ACHN (cell line): ENCODE measurements at places on chromosomes 3 and 15.

DNA sequence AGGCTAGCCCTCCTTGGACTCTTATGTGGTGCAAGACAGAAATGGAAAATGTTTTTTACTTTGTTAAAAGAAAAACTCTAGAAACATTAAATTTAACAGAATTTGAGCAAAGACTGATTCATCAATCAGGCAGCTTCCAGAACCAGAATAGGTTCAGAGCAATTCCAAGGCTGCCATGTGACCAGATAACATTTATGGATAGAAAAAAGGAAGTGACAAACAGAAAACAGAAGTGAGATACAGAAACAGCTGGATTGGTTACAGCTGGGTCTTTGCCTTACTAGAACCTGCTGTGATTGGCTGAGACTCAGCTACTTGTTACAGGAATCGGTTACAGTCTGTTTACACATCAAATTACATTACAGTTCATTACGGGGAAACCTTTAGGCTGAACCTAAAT is 22.5 kb upstream of the OTOL1 start:
- DNase-seq: no peak

- DNase-seq: no peak
Observed at GRCh38 chr3:154050216-154050615, 71.0 kb upstream of the ARHGEF26 start.

- DNase-seq: no peak
Observed at GRCh38 chr15:84886211-84886983, 1.9 kb downstream of the SLC28A1 start.

DNA sequence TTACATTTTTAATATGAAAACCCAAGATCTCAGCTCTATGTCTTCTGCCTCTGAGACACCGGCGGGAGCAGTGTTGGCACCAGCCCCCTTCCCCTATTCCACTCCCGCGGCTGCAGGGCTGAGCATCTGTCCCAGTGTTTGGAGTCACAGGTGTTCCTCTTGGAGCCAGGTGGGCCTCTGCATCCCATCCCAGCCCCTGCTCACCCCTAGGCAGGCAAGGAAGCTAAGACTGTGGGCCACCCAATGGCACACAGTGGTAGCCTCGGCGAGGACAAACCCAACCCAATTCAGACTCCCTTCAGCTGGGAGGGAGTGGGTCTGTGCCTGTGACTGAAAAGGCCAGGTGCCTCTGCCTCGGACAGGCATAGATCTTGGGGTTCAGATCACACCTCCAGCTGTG is 3.1 kb downstream of the CHST13 start:
- DNase-seq: no peak

DNA sequence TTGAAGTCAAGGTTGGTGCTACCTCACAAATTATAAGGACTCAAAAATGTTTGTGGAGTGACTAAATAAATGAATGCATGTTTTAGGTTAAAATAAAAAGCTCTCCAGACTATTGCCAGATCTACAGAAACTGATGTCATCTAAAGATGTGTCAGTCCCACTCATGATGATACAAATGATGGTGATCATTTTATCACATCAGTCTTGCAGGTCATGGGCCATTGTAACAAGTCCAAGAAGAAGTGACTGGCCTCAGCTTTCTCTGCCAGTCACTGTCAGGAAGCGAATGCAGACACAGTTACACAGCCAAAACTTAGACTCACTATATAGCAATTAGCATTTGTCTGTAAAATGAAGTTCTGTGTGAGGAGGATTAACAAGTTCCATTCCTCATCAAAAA is 18.5 kb downstream of the ATP8B4 start:
- no peak for DNase-seq

DNA sequence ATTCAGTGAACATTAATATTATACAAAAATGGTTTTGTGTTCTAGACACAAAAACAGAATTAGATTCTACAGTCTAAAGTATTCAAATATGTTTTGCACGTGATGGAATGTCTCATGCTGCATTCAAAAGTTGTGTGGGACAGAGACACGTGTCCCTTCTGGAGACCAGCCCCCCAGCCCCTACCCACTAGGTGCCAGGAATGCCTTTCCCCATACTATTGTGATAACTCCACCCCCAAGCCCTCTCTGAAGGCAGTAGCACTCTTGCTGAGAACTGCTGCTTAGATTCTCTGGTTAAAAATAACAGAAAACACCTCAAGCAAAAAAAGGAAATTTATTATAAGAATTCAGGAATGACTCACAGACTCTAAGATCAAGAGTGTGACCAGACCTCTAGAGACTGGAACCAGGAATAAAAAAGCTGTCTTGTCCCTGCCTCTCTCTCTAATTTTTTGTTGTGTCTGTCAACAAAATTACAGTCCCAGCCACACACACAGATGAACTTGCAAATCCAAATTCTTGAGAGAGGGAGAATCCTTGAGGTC is 57.7 kb downstream of the PXYLP1 start:
- no peak for DNase-seq

DNA sequence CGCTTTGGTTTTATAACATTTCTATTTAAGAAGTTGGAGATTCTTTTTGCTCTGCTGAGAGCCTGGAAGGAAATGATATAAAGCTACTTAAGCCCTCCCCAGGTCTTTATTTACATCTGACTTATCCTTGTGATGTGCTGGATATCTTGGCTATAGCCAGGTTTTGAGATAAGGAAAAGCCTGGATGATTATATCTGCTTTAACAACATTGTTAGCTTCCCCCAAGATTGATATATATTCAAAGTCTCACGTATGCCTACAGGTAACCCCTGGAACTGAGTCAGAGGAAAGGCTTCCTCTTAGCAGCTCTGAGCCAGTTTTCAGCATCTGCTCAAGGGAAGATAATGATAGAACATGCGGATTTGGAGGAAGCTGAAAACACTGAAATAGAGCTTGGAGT is 61.5 kb upstream of the CRBN start:
- DNase-seq: no peak

DNA sequence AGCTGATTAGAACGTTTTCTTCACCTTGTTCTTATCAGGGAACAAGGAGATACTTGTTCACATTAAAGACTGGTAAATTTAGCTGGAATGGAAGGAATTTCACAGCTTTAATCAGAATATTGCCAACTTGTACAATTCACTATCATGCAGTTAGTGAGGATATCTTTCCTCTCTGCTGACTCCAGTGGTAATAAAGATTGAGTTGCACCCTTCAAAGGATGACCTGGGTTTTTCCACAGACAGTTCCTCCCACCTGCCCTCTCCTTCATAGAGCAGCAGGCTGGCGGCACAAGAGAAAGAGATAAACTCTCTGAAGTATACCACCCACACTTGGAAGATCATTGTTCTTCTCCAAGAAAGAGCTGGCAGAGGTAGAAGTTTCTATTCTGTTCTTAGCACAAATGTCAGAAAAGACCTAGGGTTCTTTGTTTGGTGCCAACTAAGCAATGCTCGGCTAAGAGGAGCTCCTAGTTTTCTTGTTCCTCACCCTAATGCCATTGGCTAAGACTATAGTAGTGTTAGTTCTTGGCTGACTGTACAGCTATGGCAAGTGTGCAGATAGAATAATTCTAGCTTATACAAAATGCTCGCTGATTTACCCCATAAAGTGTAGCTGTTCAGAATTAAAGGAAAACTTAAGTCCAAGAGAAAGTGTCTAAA is 169.1 kb downstream of the CLSTN2 start:
- no peak for DNase-seq

GRCh38 chr3:76715426-76715825 is 324.5 kb upstream of the ROBO2 start:
- no peak for DNase-seq
